ENCODE measurements at places on chromosomes 4 and X. TPM values are rescaled to one million over a fixed set of nuclear protein-coding genes. Genes with fewer than 3 reads are reported as not detected.

The ERCC6L gene
- 0.42 TPM for polyA plus RNA-seq

The F8A1 gene
- polyA plus RNA-seq = 8.1 TPM

The HTR2C gene
- polyA plus RNA-seq = 0.36 TPM

The AGTR2 gene
- 56.2 TPM for polyA plus RNA-seq

The GAGE13 gene
- polyA plus RNA-seq = not detected

The DKK2 gene
- 2.3 TPM for polyA plus RNA-seq

The TADA2B gene
- polyA plus RNA-seq = 3.0 TPM

The ODAM gene
- polyA plus RNA-seq = not detected

The CDS1 gene
- polyA plus RNA-seq = 222 TPM

The USP38 gene
- polyA plus RNA-seq = 7.6 TPM

The UGT2A1 gene
- not detected for polyA plus RNA-seq

The TRMT2B gene
- polyA plus RNA-seq = 1.5 TPM

The PPEF1 gene
- polyA plus RNA-seq = 3.3 TPM

The SH3D19 gene
- polyA plus RNA-seq = 11.0 TPM

The KLHL15 gene
- polyA plus RNA-seq = 5.0 TPM

The ARMCX2 gene
- 28.2 TPM for polyA plus RNA-seq

The EREG gene
- not detected for polyA plus RNA-seq

The TEX11 gene
- polyA plus RNA-seq = not detected

The HSPA4L gene
- polyA plus RNA-seq = 136 TPM

The VSIG4 gene
- not detected for polyA plus RNA-seq

The CFAP99 gene
- polyA plus RNA-seq = 0.32 TPM

The MEPE gene
- polyA plus RNA-seq = not detected

The DHX15 gene
- 126 TPM for polyA plus RNA-seq

The PAGE2 gene
- polyA plus RNA-seq = not detected

The DGAT2L6 gene
- not detected for polyA plus RNA-seq

The SLIT2 gene
- 7.4 TPM for polyA plus RNA-seq

The PTTG2 gene
- not detected for polyA plus RNA-seq

The NEIL3 gene
- polyA plus RNA-seq = not detected

The FRG2 gene
- polyA plus RNA-seq = not detected

The RASSF6 gene
- not detected for polyA plus RNA-seq

The MAP7D2 gene
- 155 TPM for polyA plus RNA-seq

The CCDC110 gene
- polyA plus RNA-seq = 1.2 TPM

The SPIN2A gene
- polyA plus RNA-seq = not detected

The NLGN3 gene
- polyA plus RNA-seq = 16.4 TPM

The H2AZ1 gene
- 867 TPM for polyA plus RNA-seq

The TBC1D1 gene
- 19.8 TPM for polyA plus RNA-seq

The FAM236C gene
- not detected for polyA plus RNA-seq

The MAP9 gene
- 235 TPM for polyA plus RNA-seq

The RTL9 gene
- not detected for polyA plus RNA-seq

The GLRB gene
- 222 TPM for polyA plus RNA-seq

The MAGEE1 gene
- 53.6 TPM for polyA plus RNA-seq

The NUDT10 gene
- polyA plus RNA-seq = 11.0 TPM

The HDX gene
- polyA plus RNA-seq = 5.8 TPM

The CXCL13 gene
- polyA plus RNA-seq = not detected

The DDX53 gene
- polyA plus RNA-seq = not detected

The RPA4 gene
- not detected for polyA plus RNA-seq

The RFC1 gene
- polyA plus RNA-seq = 62.8 TPM

The CPE gene
- 852 TPM for polyA plus RNA-seq
